Activated CD4-positive, alpha-beta memory T cell treated with anti-CD3 and anti-CD28 coated beads for 36 hours (primary cell): ENCODE measurements at places on chromosomes 4 and X. TPM values are rescaled to one million over a fixed set of nuclear protein-coding genes. Genes with fewer than 3 reads are reported as not detected.
A peak's percentile ranks its signal among the peaks of the same experiment; 100 is the strongest.

Gene P2RY4
- not detected for total RNA-seq

Gene MAP9
- 6.9 TPM for total RNA-seq

Gene MAGEB5
- total RNA-seq = not detected

Gene POU3F4
- not detected for total RNA-seq

Gene PLP1
- not detected for total RNA-seq

- H3K27me3 ChIP-seq = peaks cover 3% of the 10 kb centered on the region
- no peak for DNase-seq
- no peak overlapping the region for H3K27ac ChIP-seq
- H3K36me3 ChIP-seq = no peaks in the 10 kb centered on the region
- H3K4me1 ChIP-seq = no peaks in the 10 kb centered on the region
- no peak overlapping the region for H3K4me3 ChIP-seq
Measured at GRCh38 chr4:174069848-174070330, 213.6 kb downstream of the FBXO8 start.

GRCh38 chr4:157988641-157989040 is 184.2 kb downstream of the GASK1B start:
- no peak overlapping the region for H3K4me3 ChIP-seq
- H3K27ac ChIP-seq = no peak overlapping the region
- H3K36me3 ChIP-seq = no peaks in the 10 kb centered on the region
- H3K27me3 ChIP-seq = no peaks in the 10 kb centered on the region
- no peak for DNase-seq

- H3K4me1 ChIP-seq = peaks cover 25% of the 10 kb centered on the region
- peaks cover 32% of the 10 kb centered on the region for H3K36me3 ChIP-seq
- no peaks in the 10 kb centered on the region for H3K27me3 ChIP-seq
- H3K27ac ChIP-seq = peak overlapping the region; percentile 92
- peak overlapping the region; percentile 30 for H3K4me3 ChIP-seq
- peak; percentile 83 for DNase-seq
Measured at GRCh38 chr4:105306158-105306781, 159.6 kb downstream of the TET2 start.

- no peaks in the 10 kb centered on the region for H3K36me3 ChIP-seq
- peaks cover 18% of the 10 kb centered on the region for H3K4me1 ChIP-seq
- no peak for DNase-seq
- H3K27me3 ChIP-seq = peaks cover 13% of the 10 kb centered on the region
- H3K27ac ChIP-seq = no peak overlapping the region
Measured at GRCh38 chr4:159052315-159052714, 50.6 kb upstream of the RAPGEF2 start.

GRCh38 chrX:25433307-25433706 is 417.5 kb upstream of the ARX start:
- no peaks in the 10 kb centered on the region for H3K4me1 ChIP-seq
- H3K27ac ChIP-seq = no peak overlapping the region
- no peaks in the 10 kb centered on the region for H3K27me3 ChIP-seq
- DNase-seq = no peak
- no peaks in the 10 kb centered on the region for H3K36me3 ChIP-seq

- H3K27me3 ChIP-seq = peaks cover 3% of the 10 kb centered on the region
- no peak for DNase-seq
- no peaks in the 10 kb centered on the region for H3K36me3 ChIP-seq
- no peak overlapping the region for H3K4me3 ChIP-seq
Measured at GRCh38 chr4:154004507-154005170, 215.8 kb upstream of the SFRP2 start.

DNA sequence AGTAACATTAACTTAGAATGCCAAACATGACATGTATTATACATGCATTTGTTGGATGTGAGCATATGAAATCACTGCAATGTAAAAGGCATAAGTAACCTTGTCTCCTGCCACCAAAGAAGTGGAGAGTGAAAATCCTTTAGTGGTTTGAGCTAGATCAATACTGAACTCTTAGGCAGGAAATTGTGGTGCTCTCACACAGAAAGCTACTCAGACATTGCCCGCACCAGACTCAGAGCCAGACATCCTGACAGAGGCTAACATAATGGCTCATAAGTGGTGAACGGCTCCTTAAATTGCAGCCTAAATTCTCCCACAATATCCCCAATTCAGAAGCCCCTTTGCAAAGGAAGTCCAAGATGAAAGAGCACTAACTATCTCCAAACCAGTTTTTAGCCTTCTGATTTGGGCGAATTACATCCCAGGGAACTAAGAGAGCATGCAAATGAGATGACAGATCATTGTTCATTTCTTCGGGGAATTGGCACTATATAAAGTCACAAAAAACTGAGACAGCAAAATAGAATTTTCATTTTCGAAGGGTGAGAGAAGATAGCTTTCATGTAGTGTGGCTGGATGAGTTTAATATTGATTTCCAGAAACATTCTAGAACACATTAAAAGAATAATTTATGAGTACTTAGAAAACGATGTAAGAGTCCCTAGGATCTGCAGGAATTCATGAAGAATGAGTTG is 233.6 kb upstream of the RPS6KA3 start:
- peaks cover 6% of the 10 kb centered on the region for H3K27me3 ChIP-seq
- peaks cover 14% of the 10 kb centered on the region for H3K4me1 ChIP-seq
- H3K27ac ChIP-seq = no peak overlapping the region
- no peak overlapping the region for H3K4me3 ChIP-seq

DNA sequence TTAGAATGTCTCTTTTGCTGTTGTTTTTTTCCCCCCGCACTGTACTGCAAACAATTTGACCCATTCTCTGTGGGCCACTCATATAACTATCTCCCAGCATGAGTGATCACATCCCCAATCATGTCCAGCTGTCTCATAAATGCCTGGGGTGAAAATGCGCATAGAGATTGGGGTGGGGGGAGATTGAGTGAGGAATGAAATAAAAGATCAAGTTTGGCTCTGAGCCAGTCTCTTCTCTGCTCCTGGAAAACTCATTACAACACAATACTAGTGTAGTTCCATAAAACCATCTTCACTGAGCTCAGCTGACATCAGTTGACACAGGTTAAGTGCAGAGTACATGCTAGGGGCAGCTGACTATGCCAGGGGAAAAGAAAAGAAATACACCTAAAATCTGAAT is 96.9 kb downstream of the EGF start:
- no peak overlapping the region for H3K4me3 ChIP-seq
- no peaks in the 10 kb centered on the region for H3K36me3 ChIP-seq
- H3K4me1 ChIP-seq = peaks cover 2% of the 10 kb centered on the region

DNA sequence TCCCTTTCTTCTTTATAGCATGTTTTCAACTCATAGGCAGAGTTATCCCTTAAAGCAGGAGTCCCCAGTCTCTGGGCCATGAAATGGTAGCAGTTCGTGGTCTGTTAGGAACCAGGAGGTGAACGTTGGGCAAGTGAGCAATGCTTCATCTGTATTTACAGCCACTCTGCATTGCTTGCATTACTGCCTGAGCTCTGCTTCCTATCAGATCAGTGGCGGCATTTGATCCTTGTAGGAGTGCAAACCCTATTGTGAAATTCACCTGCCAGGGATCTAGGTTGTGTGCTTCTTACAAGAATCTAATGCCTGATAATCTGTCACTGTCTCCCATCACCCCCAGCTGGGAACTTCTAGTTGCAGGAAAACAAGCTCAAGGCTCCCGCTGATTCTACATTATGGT is 39.8 kb downstream of the DTHD1 start:
- DNase-seq = no peak
- H3K27me3 ChIP-seq = no peaks in the 10 kb centered on the region
- H3K36me3 ChIP-seq = peaks cover 3% of the 10 kb centered on the region

- no peaks in the 10 kb centered on the region for H3K4me1 ChIP-seq
- no peaks in the 10 kb centered on the region for H3K36me3 ChIP-seq
- DNase-seq = no peak
- H3K4me3 ChIP-seq = no peak overlapping the region
- H3K27ac ChIP-seq = no peak overlapping the region
Measured at GRCh38 chr4:101833480-101833879, 43.0 kb downstream of the BANK1 start.

GRCh38 chr4:174277433-174277832 is 6.0 kb downstream of the FBXO8 start:
- no peaks in the 10 kb centered on the region for H3K27me3 ChIP-seq
- peaks cover 8% of the 10 kb centered on the region for H3K36me3 ChIP-seq
- H3K4me1 ChIP-seq = peaks cover 48% of the 10 kb centered on the region
- H3K4me3 ChIP-seq = no peak overlapping the region
- no peak overlapping the region for H3K27ac ChIP-seq
- DNase-seq = no peak

Gene STK26
- total RNA-seq = 60.9 TPM

DNA sequence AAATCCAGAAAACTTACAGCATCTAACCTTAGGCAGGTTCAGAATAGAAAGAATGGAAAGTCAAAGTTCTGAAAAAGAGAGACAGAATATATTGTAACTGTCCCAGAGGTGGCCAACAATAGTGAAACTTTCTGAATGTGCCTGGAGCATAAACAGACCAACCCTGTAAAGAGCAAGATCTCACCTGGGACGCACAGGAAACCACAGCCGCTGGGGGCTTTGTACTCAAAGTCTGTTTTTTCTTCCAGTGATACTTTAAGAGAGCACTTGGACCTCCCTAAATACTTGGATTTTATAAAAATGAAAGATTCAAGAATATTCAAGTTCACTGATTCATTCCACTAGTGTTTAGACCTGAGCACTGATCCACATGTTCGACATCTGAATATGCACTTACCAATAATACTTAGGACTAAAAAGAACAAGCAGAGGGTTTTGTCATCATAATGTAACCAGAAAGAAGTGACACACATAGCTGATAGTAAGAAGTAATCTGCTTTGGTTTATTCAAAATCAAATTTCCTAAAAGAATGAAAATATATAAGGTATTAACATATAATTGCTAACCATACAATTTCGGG is 35.3 kb downstream of the ARAP2 start:
- H3K36me3 ChIP-seq = peaks cover 56% of the 10 kb centered on the region
- no peak overlapping the region for H3K4me3 ChIP-seq
- DNase-seq = peak; percentile 54
- peaks cover 52% of the 10 kb centered on the region for H3K4me1 ChIP-seq

- no peaks in the 10 kb centered on the region for H3K27me3 ChIP-seq
- H3K4me3 ChIP-seq = peak overlapping the region; percentile 84
- H3K27ac ChIP-seq = peak overlapping the region; percentile 94
- H3K36me3 ChIP-seq = peaks cover 4% of the 10 kb centered on the region
- peak; percentile 65 for DNase-seq
- peaks cover 21% of the 10 kb centered on the region for H3K4me1 ChIP-seq
Measured at GRCh38 chr4:110196206-110196870, 2.1 kb downstream of the ELOVL6 start.

GRCh38 chr4:78551420-78552351 is at the start of gene ANXA3:
Gene ANXA3, plus strand, starts transcription at chr4:78551770. Its CDS starts 2,704 bp downstream, at chr4:78554474.
- H3K4me1 ChIP-seq = peaks cover 5% of the 10 kb centered on the region
- H3K27ac ChIP-seq = no peak within 1 kb of the TSS
- no peak within 1 kb of the TSS for H3K4me3 ChIP-seq
- no peaks in the 10 kb centered on the region for H3K36me3 ChIP-seq

Gene SSX2
- not detected for total RNA-seq

DNA sequence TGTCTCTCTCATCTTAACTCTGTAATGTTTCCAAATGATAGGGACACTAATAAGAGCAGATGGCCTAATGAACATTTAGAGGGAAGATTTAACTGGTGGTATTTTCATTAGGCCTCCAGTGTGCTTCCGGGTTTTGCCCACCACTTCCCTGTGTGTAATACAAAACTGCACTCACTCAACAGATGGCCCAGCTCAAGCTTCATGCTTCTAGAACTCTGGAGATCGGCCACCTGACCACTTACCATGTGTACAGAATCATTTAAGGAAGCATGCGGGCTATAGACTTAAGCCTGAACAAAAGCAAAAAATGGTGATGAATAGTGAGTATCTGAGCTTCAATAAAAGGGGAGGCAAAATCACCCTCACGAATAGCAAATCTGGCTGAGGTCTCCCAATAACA is 89.3 kb downstream of the SH2D1A start:
- H3K27ac ChIP-seq = no peak overlapping the region
- H3K36me3 ChIP-seq = no peaks in the 10 kb centered on the region
- H3K4me3 ChIP-seq = no peak overlapping the region
- no peaks in the 10 kb centered on the region for H3K4me1 ChIP-seq
- H3K27me3 ChIP-seq = no peaks in the 10 kb centered on the region

DNA sequence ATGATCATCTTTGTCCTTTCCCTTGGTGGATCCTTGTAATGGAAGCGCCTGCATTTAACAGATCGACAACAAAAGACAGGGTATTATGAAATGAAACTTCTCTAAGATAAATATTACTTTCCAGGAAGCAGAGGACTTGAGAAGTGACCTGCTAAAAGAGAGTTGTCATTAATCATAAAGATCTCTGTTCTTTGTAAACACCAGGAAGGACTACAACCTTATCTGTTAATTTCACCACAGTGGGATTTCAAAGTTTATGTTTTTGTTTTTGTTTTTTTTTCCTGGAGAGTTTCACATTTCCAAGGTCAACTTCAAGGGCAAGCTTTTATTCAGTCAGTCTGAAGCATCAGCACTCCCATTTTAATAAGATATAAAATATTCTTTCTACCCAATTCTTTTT is 170.9 kb downstream of the RCHY1 start:
- no peak for DNase-seq
- no peak overlapping the region for H3K4me3 ChIP-seq
- no peak overlapping the region for H3K27ac ChIP-seq
- H3K36me3 ChIP-seq = no peaks in the 10 kb centered on the region

DNA sequence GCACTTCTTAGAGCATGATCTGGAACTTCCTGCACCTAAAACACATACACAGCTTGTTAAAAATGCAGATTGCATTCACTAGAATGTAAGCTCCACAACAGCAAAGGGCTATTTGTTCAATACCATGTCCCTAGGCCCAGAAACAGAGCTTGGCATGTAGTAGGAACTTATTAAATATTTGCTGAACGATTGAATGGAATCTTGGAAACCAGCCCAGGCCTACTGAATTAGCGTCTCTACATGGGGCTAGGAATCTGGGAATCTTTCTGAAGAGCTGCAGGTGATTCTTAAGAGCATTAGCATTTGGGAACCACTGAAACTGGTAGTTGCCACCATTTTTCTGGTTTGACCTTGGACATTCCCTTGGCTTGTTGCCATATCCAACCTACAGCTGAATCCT is 234.1 kb downstream of the STIM2 start:
- H3K4me3 ChIP-seq = no peak overlapping the region
- H3K36me3 ChIP-seq = no peaks in the 10 kb centered on the region
- H3K27me3 ChIP-seq = peaks cover 4% of the 10 kb centered on the region
- H3K4me1 ChIP-seq = no peaks in the 10 kb centered on the region

DNA sequence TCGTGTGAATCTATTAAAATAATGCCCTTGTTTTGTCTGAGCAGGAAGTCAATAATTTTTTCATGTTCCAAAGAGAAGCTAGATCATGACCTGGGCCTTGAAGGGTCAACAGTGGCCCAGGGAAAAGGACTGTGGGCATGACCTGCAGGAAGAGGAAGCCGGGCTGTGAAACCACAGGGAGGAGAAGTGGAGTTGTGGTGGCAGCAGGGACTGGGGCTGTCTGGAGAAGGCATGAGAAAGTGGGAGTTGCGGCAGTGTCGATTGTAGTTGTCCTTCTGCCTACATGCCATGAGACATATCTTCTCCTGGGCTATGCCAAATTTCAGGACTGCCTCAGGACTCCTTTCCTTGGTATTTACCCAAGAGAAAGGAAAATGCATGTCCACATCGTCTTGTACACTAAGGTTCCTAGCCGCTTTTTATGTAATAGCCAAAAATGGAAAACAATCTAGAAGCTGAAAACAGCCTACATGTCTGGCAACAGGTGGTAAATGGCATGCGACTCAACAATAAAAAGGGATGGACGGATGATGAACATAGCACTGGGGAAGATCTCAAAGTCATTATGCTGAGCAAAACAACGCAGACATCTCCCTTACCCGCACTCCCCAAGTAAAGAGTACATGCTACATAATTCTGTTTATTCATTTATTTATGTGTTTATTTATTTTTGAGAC is 13.6 kb upstream of the PTTG2 start:
- no peaks in the 10 kb centered on the region for H3K27me3 ChIP-seq
- H3K4me3 ChIP-seq = no peak overlapping the region
- H3K4me1 ChIP-seq = peaks cover 18% of the 10 kb centered on the region
- H3K27ac ChIP-seq = no peak overlapping the region
- DNase-seq = no peak
- H3K36me3 ChIP-seq = peaks cover 2% of the 10 kb centered on the region

Gene KLHL34
- total RNA-seq = 0.70 TPM
